ENCODE measurements at places on chromosomes 12 and 14.

- DNase-seq, result no peak
Measured at GRCh38 chr14:85380881-85381280, 149.1 kb upstream of the FLRT2 start.

GRCh38 chr14:30569903-30570226, 10.9 kb downstream of the G2E3 start:
- no peak for DNase-seq

GRCh38 chr12:67241482-67241881, 27.7 kb upstream of the CAND1 start:
- no peak for DNase-seq

DNA sequence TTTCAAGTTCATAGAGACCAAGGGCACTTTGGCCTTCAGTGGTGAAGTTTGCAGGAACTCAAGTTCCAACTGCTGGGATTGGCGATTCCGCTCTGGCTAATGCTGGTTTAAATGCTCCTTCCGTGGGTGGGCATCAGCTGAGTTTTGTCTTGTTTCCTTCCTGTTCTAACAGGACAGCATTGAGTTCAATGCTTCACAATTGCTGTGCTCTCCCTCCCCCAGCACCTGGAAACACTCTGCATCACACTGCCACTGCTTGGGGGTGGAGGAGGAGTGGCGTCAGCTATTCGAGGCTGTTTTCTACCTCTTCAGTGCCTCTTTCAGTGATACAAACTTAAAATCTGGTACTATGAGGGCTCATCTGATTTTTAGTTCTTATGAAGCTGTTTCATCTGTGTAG, 634.9 kb downstream of the FSCB start:
- DNase-seq, result no peak

DNA sequence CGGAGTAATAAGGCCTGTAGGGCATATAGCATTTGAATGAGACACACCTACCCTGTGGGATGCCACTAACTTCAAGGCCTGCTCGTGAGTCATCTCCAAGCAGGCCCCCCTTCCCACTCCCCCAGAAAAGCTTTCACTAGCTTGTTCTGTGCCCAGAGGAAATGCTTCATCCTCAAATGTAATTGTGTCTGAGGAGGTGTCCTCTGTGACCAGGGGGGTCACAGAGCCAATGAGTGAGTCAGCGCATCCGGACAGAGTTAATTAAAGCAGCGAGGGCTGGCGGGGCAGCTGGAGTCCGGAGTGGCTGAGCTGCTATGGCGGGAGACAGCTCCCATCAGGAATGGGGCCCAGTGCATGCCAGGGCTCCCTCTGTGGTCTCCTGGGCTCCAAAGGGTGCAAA, 27.0 kb upstream of the ESRRB start:
- DNase-seq, result peak; percentile 51

DNA sequence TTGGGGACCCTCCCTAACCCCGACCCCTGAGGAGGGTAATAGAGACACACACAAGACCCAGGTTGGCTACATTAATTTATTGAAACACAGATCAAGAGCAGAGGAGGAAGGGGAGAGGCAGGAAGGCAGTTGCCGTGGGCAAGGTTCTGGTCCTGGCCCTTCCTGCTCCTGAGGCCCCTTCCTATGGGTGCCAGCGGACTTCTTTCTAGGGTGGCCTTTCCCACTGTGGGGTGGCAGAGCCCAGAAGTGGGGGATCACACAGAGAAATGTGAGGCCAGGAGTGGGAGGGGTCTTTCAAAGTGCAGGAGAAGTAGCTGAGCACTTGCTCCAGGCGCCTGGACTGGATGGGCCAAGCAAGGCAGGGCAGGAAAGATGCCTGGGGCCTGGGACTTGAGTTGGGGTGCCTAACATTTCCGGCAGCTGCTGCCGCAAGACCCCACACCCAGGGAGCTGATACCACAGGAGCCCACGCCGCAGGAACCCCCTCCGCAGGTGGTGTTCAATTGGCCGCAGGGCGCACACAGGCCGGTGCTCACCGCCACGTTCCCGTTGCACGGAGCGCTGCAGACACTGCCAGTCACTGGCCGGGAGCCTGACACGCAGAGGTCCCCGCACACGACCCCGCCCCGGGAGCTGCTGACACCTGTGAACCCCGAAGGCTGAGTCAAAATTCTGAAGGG, 5.3 kb downstream of the KRT81 start:
- no peak for DNase-seq

- no peak for DNase-seq
Measured at GRCh38 chr14:74257078-74257940, 18.1 kb downstream of the VSX2 start.

- no peak for DNase-seq
Measured at GRCh38 chr12:1552171-1552570, 42.2 kb downstream of the FBXL14 start.

DNA sequence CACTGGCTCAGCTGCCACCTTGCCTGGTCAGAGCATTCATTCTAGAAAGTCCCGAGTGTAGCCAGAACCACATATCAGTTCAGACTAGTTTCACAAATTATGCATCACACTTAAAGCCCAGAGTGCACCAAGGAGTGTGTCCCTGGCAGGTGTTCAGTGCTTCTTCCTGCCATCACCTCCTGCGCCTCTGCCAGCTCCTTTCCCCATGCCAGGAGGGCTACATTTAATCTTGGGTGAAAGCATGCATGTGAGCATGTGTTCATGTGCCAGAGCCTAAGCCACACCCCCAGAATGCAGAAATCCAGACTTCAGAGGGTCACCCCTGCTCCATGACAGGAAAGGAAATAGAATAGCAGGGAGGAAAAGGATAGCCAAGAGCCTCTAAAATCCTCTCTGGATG, 381.6 kb downstream of the DPF3 start:
- DNase-seq, result no peak

- no peak for DNase-seq
Measured at GRCh38 chr12:88925454-88925853, 345.2 kb upstream of the KITLG start.

- no peak for DNase-seq
Measured at GRCh38 chr14:67313153-67313552, 46.5 kb downstream of the ATP6V1D start.

GRCh38 chr12:4809013-4809448, 88.8 kb downstream of the GALNT8 start:
- DNase-seq, result no peak

GRCh38 chr12:120905856-120906384, 1.8 kb upstream of the SPPL3 start:
- DNase-seq, result no peak

DNA sequence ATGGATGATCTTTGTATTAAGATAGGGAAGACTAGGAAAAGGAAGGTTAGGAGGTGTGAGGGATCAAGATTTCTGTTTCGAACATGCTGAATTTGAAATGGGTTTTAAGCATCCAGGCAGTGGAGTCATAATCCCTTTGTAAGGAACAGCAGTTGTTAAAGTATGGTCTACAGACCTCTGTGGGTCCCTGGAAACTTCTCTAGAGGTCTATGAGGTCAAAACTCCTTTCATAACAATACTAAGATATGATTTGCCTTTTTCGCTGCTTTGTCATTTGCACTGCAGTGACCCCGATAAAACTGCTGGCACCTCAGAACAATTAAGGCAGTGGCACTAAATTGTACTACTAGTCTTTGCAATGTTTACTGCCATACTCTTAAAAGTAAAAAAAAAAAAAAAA, 1.5 kb downstream of the RAD51AP1 start:
- no peak for DNase-seq

DNA sequence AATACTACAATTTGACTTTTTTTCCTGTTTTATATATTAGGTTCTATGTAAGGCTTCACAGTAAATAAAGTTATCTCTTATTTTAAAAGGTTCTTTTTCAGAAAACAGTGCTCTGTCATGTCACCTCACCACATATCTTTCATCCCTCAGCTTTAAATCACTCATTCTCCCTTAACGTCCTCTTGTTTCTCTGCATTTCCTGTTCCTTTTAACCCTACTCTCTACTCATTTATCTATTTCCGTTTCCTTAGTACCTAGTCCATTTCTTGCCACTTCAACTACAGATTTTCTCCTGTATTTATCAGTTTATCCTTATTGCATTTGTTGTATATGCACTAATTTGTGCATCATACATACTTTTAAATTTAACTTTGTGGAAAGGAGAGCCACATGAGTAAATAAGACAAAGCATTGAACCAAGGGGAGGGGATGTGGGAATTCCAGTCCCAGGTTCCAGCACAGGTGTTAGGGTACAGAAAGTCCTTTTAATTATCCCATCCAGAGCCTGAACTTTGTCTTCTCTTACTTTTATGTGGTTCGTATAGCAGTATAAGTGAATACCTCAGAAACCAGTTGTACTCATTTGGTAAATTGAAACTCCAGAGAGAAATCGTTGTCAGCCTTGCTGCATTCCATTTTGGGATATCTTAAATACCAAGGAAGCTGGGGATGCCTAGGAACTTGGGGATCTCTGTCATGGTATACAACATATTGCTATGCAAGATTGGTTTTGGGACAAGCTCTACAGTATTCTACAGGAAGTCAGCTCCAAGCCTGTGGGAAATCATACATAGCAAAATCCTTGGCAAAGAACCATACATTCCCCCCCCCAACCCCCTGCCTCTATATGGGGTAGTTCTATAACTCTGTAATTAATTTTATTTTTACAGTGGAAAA, 120.5 kb downstream of the DIP2B start:
- DNase-seq, result no peak

- DNase-seq, result no peak
Measured at GRCh38 chr14:59360923-59361794, 104.0 kb downstream of the GPR135 start.

DNA sequence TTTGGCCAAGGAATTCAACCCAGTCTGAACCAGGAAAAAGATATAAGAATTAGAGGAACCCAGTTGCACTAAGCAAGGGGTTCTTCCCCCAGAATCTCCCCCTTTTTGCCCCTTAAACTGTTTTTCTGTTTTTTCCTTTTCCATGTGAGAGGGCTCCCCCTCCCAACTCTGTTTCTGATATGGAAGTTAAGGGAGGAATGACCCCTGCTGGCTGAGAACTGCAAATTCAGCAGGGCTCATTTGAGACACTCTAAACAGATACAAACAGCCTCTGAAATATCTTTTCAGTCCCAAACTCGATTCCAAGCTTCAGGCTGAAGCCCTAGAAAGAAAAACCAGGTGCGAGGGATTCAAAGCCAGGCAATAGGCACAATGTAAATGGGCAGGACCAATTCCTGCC, 132.7 kb downstream of the SLC41A2 start:
- DNase-seq, result no peak

DNA sequence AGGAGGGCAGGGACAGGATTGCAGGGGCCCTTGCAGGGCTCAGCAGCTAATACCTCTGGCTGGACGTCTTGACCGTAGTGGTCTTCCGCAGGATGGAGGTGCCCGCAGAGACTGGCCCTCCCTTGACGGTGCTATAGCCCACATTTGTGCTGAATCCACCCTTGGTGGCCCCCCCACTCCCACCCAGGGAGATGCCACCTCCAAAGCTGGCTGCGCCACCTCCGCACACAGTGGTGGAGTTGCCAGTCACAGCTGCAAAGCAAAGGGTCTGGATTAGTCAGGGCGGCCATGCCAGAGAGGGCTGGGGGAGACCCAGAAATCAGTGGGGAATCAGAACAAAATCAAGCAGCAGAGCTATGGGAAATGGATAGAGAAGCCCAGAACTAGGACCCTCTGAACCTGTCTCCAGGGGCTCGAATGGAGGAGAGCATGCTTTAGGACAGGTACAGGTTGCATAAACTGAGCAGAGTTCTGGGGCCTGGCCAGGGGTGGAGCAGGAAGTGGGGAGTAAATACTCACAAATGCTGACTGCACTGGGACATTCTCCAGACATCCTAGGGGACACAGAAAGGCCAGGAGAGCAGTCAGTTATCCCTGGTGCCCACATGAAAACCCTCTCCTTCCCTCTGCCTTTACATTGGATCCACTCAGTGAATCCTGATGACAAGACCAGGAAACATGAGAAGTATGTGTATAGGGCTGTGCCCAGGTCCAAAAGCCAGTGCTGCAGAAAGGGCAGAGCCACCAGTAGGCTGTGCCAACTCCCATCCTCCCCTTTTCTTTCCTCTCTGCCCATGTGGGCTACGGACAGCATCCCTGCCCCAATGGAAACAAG, 8.1 kb upstream of the KRT4 start:
- no peak for DNase-seq

DNA sequence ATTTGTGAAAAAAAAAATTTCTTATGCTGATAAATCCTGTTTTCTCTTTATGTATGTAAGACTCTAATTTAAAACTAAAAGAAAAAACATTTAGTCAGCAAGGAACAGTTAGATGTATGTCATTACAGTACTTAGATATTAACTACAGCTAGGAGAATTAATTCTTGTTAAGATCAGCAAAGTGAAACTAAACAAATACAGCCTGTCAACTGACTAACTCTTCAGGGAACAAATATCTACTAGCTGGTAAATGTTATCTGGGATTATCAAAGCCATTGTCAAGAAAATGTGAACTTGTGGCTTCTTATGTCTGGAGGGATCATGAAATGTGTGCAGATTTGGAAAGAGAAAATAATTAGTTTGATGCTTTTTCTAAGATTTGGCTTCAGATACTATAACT, 27.5 kb downstream of the MGAT4C start:
- DNase-seq, result no peak

DNA sequence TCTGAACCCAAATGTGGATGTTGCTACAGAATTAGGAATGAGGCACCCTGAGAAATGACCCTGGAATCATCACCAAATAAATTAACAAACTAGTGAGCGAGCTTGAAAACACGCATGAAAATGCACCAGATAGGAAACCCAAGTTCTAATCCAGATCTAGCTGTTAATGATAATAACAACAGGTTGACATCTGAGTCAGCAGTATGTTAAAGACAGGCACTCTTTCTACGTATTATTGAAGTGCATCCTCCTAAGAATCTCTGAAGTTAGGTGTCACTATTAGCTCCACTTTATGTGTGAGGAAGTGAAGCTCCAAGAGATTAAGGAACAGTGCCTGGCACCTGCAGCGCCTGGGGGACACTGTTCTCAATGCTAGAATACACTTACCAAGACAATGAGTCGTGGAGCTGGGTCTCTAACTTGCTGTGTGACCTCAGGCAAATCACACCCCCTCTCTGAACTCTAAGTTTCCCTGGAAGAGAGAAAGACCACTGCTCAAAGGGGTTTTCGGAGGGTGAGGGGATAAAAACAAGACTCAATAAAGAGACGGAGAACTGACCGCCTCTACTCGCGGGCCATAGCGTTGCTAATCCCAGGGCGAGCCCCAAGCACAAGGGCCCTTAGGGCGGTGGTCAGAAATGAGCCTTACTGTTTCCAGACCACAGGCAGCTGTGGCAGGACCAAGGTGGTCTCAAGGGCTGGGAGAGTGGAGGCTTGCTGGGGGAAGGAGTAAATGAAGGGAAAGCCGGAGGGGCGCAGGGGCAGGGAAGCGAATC, 2.1 kb downstream of the SLC6A12 start:
- DNase-seq, result no peak

DNA sequence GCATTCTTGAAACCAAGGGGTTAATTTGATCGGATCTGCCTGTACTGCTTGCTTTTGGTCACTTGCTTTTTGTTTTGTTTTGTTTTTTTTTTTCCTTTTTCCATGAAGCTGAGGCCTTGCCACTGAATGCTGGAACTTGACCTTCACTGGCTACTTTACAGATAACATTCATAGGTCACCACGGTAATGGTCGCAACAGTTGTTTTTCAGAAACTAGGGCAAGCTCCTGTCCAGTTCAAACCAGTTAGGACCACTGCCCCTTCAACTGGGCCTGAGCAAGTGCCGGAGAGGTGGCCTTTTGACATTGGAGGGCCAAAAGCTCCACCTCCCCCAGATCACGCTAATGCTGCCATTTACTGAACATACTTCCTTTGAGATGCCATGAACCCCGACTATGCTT, 147.6 kb downstream of the FOXN3 start:
- DNase-seq, result no peak

GRCh38 chr14:32932914-32933628, 5.6 kb upstream of the NPAS3 start:
- no peak for DNase-seq

GRCh38 chr14:66174453-66174891, 311.7 kb upstream of the CCDC196 start:
- no peak for DNase-seq

GRCh38 chr12:53809005-53809404, 57.2 kb upstream of the CISTR start:
- DNase-seq, result no peak

Data from GM04504 (cell line).